ENCODE measurements at places on chromosomes 2 and 18.
A peak's percentile ranks its signal among the peaks of the same experiment; 100 is the strongest.

DNA sequence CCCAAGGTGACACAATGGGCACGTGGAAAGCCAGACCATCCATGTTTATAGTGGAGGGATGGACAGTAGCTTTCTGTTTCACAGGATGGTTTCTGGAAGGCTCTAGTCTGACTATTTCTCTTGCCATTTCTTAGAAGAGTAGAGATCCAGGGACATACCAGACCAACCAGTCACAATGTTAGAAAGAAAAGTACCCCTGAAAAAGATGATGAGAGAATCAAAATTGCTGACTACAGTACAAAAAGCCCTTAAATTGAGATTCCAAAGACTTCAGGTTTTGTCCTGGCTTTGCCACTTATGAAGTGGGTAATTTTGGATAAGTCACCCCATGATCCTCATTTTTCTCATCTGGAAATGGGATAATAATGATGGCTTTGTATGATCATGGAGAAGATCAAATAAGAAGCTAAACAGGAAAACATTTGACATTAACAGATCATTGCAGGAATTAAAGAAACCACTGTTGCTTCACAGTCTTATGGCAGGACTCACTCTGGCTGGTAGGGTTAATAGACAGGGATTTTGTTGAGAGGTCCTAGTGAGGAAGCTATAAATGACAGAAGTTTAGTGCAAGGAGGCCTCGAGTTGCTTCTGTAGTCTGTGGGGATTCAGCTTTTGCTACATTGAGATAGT lies 386.0 kb downstream of the IRS1 start:
- no peak for DNase-seq

GRCh38 chr2:236157815-236158498 lies 10.2 kb downstream of the GBX2 start:
- no peak for DNase-seq

DNA sequence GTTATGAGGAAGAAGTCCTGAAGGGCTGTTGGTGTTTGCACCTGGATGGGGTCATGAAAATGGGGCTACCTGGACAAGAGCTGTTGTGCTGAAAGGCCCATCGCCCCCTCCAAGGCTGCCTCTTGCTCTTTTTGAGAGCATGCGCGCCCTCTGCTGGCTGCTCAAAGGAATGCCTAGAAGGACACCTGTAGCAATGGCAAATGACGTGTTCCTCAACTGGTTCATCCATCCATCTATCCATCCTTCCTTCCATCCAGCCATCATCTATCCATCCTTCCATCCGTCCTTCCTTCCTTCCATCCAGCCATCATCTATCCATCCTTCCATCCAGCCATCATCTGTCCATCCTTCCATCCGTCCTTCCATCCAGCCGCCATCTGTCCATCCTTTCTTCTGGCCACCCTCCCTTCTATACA lies 17.2 kb upstream of the RPL31 start:
- peak; percentile 47 for DNase-seq

DNA sequence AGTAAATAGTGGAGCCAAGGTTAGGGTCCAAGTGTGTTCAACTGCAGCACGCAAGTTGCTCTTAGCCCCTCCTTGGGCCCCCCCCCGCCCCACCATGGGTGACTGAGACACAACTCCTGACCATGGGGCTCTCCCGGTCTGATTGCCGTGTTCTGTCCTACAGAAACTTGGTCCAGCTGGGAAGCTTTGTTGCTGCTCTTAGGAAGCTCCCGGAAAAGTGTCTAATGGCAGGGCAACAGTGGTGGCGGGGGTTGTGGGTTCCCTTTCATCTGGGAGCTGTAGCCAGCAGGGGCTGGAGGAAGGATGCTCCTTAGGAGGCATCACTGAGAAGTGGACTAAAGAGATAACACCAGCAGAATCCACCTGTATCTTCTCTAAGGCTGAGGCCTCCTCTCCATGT lies 111.1 kb downstream of the CYP26B1 start:
- DNase-seq = no peak

DNA sequence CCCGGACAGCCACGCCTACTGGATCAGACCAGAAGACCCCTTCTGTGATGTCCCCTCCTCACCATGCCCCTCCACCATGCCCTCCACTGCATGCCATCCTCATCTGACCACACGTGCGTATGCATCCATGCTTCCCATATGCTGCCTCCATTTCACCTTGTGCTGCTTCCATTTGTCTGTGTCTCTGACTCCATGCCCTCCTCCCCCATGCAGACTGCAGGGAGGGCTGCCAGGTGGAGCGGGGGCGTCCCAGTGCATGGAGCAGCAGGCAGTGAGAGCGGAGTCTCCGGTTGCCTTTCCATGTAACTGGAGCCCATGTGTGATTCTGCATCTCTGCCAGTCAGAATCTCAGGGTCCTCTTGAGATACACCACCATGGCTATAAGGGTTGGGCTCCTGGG lies 52.6 kb downstream of the COA5 start:
- no peak for DNase-seq

GRCh38 chr18:10557085-10557677 lies 31.4 kb downstream of the NAPG start:
- DNase-seq = no peak

- no peak for DNase-seq
Measured at GRCh38 chr2:980176-980575, 29.5 kb downstream of the SNTG2 start.

DNA sequence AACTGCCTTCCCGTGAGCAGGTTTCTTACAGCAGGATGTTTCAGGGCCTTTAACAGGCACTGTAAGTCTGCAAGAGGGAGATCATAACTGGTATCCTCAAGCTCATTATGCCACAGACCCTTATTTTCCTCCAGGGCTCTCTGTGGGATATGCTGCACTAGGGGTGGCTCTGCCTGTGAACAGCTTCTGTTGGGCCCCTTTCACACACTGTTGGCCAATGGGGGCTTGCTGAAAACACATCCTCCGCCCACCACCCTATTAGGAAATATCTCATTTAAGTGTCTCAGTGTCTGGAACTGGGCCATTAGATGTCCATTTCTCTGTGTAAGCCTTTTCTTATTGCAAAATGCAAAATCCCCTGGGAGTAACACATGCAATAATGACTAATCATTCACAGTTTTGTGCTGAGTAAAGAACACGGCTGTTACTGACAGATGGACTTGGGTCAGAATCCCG lies 414.3 kb upstream of the HS6ST1 start:
- DNase-seq = no peak

DNA sequence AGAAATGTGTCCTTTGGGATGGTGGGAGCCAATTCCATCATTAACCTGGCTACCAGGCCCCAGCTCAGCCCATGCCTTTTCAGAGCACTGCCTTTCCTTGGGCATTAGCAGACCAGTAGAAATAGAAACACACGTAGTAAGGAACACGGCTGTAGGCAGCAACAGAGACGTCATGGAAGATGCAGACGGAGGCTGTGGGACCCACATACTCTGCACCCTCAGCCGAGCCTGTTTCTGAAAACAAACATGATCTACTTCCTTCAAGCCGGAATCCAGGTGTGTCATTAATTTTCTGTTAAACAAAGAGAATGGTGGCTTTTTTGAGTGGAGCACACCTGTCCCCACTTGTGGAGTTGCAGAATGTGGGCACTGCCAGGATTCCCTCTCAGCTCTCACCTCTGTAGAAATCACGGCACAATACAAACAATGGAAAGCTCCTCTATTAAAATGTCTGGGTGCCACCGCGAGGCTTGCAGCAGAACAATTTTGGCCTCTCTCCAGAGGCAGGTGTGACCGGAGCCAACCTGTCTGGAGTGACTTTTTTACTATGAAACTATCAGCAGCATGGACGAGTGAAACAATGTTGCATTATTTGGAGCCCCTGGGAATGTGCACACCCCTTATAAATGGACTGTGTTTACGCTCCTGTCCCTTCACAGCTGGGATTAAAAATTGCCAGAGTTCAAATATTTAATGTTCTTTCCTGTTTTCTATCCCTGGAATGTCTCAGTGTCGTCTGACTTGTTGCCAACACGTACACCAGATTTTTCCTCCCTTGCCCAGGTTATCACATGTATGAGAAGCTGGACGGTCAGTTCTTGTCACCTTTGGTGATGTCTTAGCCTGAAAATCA lies 31.7 kb downstream of the SPP2 start:
- no peak for DNase-seq

DNA sequence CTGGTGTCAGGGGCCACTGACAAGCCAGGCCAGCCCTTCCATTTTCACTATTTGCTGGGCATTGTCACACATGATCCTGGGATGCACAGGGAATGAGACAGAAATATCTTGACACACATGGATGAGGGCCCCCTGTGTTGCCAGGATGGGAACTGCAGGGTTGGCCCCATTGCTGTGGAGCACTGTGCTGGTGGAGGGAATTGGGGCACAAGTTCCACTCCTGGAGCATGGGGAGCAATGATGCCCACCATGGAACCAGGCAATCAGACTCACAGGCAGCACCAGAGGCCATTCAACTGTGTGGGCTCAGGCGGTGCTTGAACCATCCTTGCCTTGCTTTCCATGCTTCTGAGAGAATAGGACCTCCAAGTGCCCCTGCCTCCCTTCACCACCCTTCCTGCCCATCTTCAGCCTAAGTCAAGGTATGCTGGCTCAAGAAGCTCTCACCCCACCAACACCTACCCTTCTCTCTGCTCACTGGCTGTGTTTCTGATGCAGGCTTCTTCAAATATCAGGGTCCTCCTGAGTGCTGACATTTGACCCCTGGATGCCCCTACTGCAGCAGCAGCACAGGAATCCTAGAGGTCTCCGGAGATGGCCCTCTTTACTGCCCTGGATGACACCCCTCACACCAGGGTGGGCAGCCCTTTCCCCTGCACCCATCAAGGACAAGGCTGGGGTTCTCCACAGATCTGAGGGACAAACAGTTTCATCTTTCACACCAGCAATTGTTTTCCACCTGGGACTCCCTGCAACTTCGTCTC lies 11.0 kb downstream of the ADRA2B start:
- DNase-seq = no peak

GRCh38 chr18:59848002-59848401 lies 51.8 kb upstream of the PMAIP1 start:
- DNase-seq = no peak

- no peak for DNase-seq
Measured at GRCh38 chr2:50658883-50659282, 373.0 kb downstream of the NRXN1 start.

GRCh38 chr2:171244970-171245782 lies 84.5 kb upstream of the TLK1 start:
- DNase-seq = no peak

GRCh38 chr2:142020368-142020767 lies 110.4 kb downstream of the LRP1B start:
- DNase-seq = no peak

DNA sequence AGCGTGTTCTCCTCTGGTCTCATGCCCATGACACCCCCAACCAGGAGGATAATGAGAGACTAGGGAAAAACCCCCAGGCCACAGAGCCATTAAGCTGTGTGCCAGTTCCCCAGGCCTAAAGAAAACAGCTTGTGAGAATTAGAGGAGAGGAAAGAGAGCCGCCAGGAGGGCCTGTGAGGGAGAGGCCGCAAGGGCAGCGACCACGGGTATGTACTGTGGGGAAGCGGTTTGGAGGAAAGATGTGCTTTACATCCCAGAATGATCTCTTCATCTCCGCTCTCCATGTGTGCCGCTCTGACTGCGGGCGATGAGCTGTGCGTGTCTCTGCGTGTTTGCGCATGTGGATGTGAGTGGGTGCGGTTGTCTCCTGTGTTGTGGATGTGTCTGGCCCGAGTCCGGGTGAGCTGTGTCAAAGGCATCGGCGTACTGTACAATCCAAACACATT lies 82.9 kb downstream of the DYSF start:
- DNase-seq = no peak

- no peak for DNase-seq
Measured at GRCh38 chr2:241112592-241112991, 10.5 kb upstream of the MTERF4 start.

GRCh38 chr2:30179536-30179935 lies 32.7 kb downstream of the YPEL5 start:
- no peak for DNase-seq

DNA sequence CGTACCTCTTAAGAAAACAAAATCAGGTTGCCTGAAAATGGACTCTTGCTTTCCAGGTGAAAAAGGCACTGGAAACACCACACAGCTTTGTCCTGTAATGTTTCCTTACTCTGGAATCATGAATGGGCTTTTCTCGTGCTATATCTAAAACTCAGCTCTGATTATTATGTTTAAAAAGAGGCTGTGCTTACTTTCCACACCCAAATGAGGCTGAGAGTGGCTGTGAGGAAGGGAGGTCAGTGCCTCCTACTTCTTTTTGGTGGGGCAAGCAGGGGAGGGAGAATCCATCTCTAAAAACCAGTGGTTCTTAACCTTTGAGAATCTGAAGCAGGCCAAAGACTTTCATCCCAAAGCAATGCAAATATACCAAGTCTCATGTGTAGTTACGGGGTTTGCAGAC lies 148.6 kb downstream of the FAM210A start:
- no peak for DNase-seq

- no peak for DNase-seq
Measured at GRCh38 chr2:180208841-180209240, 201.7 kb upstream of the CWC22 start.

- DNase-seq = no peak
Measured at GRCh38 chr2:112621790-112622527, 23.8 kb upstream of the SLC20A1 start.

DNA sequence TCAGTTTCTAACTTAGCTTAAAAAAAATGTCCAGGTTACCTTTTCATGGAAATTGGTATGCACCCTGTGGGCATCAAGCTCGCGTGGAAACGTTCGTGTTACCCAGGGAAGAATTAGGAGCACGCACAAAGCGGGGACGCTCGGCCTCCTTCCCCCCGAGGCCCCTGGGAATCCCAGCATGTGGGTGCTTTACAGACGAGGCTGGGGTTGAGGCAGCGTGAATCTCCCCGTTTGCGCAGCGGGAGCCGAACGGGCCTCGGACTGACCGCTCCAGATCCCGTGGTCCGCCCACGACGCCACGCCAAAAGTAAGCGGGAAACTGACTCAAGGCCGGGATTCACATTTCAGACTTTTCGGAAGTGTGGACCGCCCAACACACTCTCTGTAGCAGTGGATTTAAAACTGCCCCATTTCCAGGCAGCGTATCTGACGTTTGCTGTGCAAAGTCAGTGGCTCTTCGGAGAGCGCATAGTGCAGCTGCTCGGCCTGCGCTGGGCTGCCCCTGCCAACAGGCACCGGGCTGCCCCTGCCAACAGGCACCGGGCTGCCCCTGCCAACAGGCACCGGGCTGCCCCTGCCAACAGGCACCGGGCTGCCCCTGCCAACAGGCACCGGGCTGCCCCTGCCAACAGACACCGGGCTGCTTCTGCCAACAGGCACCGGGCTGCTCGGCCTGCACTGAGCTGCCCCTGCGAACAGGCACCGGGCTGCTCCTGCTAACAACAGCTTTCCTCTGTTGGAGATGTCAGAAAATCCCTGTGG lies 49.7 kb downstream of the SH3YL1 start:
- no peak for DNase-seq

GRCh38 chr18:76881744-76882143 lies 59.4 kb downstream of the ZNF236 start:
- DNase-seq = no peak

DNA sequence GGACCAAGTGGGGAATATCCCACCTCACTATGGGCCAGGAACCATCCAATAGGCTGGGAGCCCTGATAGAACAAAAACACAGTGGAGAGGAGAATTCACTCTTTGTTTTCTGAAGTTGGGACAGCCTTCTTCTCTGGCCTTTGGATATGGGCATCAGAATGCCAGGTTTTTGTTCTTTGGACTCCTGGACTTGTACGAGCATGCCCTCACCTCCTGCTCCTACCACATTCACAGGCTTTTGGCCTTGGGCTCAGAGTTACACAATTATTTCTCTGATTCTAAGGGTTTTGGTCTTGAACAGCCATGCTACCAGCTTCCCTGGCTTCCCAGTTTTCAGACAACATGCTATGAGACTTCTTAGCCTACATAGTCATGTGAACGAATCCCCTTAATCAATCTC lies 732.9 kb upstream of the VRK2 start:
- DNase-seq = no peak
